ENCODE measurements at places on chromosomes 4 and X.

DNA sequence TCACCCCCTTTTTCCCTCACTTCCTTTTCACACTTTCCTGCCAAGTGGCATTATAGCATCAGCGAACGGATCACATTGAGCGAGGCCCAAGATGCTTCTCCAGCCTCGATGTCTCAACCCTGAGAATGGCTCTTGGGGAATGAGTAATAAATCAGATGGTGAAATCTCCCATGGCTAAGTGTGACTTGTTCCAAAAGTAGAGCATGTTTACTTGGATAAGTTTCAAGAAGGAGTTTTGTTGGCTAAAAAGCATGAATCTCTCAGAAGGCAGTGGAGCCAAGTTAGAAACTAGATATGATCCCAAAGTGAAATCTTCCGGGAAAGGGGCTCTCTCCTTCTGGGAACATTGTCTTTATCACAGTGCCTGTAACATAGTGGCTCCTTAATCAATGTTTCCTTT is 316.3 kb downstream of the CAMK2D start:
- peak; percentile 95 for DNase-seq

- DNase-seq: peak; percentile 29
These were observed 14.3 kb downstream of the CBR4 start for GRCh38 chr4:168995537-168996295.

DNA sequence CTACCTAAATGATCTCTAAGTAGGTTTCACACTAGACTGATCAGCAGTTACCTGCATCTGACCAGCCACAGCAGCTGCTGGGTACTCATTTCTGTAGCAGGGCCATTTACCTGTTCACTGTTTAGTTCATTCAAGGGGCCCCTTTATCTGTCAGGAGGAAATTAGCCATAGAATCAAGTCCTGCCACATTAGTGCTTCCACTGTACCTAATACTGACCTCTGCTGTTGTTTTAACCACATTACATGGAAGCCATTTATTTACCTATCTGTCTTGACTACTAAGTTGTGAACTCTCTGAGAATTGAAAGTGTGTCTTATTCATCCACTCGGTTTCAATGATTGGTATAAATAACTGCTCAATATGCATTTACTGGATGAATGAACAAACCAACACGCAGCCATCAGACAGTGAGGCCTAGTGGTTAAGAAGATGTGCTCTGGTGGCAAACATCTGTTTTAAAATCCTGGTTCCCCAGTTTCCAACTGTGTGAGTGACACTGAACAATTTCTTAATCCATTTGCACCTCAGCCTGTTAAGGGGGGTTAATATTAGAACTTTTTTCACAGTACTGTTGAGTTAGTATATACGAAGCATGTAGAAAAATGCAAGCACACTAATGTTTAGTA is 30.0 kb upstream of the ANXA5 start:
- peak; percentile 73 for DNase-seq

- no peak for DNase-seq
These were observed 158.8 kb upstream of the PJA1 start for GRCh38 chrX:69323786-69324720.

DNA sequence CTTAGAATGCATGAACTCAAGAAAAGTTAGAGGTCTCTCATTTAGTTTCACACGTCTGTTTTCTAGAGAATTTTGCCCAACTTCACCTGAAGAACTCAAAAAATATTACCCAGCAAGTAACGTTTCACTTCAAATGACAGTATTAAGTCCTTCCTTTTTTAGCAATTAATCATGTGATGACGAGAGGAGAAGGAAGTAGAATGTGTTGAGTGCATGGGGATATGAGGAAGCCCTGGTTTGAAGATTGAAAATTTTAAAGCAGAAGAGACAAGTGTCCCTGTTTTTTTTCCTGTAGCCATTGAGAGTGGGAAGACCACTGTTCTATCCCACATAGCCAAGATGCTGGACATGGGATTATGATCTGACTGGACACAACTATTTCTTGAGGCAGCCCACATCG is 406.3 kb upstream of the CPEB2 start:
- DNase-seq: no peak

Data from fibroblast of skin of back (primary cell).